HFFc6 (cell line): ENCODE measurements at places on chromosomes 16 and 17.
A peak's percentile ranks its signal among the peaks of the same experiment; 100 is the strongest.

DNA sequence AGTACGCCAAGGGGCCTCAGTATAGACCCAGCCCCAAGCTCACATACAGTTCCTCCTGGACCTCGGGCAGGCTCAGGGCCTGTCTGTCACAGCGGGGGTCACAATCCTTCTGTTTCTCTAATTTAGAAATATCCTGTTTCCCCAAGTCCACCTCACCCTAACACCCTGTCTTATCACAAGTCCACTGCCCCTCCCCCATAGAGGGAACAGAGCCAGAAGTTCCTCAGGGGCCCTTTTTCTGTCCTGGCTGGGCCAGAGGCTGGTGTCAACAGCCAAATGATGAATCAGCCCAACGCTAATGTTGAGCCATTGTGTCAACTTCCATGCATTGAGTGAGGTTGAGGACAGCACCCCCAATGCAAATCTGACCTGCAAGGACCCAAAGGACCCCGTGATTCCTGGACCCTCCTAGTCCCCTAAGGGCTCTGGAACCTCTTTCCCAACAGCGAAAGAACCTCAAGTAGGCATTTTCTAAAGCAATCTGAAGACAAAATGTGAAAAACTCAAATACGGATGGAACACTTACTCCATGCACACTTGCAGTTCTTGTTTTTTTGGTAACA, 58.6 kb downstream of the PECAM1 start:
- DNase-seq, result no peak

DNA sequence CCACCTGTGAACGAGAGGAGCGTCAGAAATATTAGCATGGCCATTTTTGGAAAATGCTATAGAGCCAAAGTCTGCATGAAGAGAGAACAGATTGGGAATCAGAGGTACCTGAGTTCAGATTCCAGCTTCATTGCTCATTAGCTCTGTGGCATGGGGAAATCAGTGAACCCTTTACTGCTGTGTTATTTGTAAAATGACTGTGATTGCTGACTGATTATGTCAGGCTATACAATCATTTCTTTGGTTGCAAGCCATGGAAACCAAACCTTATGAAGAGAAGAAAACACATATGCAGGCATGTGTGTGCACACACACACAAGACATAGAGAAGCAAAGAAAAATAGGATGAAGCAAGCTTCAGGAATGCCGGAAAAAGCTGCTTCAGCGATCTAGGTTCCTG, 101.4 kb upstream of the HSBP1 start:
- DNase-seq, result peak; percentile 7

DNA sequence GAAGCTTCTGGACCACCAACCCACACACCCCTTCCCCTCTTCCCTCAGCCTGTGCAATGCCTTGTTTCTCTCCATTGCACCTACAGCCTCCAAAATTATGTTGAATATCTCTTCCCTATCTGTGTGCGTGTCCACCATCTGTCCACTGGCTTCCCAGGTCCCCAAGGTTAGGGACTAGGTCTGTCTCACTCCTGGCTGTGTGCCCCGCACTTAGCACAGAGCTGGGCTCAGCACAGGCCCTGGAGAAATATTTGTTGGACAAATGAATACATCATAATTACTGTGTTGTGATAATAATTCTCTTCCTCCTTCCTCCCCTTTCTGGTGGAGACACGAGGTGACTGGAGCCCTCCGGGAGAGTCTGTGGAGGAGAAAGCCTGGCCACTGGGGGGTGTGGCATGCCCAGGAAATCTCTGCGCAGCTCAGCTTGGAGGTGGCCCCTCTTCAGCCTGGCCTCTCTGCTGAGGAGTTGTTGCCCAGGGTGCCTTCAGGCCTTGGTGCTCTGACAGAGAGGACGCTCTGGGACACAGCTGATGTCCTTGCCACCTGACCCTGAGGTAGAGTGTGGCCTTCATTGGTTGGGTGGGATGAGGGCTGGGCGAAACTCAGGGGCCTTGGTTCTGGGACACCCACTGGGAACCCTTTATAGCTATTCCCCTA, 3.3 kb upstream of the BRD7 start:
- DNase-seq, result no peak

DNA sequence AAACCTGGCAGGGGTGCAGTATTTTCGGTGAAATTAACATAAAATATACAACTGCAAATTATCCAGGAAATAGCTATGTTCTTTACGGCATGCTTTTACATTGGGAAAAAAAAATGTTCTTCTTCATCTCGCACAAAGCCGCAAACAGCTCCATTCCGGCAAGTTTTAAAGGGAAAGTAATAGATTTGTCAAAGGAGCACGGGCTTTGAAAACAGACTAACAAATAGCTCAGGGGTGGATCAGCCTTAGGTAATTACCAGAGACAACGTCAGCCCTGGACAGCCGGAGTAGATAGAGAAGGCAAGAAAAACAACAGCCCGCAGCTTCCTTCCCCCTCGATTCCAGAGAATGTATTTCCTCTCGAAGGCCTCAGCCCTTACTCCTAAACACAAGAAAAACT, 222.5 kb downstream of the C16orf78 start:
- no peak for DNase-seq

GRCh38 chr17:80725517-80725916, 180.9 kb downstream of the RPTOR start:
- no peak for DNase-seq

DNA sequence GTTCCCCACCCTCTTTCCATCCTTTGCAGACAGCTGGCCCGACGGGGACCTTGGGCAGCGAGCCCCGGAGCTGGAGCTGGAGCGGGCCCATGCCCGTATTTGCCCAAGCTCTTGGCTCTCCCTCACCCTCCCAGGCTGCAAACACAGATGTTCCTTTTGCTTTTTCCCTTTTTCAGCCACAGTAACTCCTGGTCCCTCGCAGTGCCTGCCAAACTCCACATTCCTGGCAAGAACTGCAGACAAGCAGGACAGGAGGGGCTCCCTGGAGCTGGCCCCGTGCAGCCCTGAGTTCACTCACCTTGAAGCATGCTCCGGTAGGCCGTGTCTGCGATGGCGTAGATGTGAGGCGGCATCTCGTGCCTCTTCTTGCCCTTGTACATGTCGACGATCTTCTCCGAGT, 33.9 kb downstream of the MYH11 start:
- no peak for DNase-seq

GRCh38 chr16:86669937-86670749, 91.8 kb downstream of the FOXL1 start:
- DNase-seq, result no peak

GRCh38 chr16:977081-977701, 4.4 kb upstream of the SOX8 start:
- DNase-seq, result no peak

DNA sequence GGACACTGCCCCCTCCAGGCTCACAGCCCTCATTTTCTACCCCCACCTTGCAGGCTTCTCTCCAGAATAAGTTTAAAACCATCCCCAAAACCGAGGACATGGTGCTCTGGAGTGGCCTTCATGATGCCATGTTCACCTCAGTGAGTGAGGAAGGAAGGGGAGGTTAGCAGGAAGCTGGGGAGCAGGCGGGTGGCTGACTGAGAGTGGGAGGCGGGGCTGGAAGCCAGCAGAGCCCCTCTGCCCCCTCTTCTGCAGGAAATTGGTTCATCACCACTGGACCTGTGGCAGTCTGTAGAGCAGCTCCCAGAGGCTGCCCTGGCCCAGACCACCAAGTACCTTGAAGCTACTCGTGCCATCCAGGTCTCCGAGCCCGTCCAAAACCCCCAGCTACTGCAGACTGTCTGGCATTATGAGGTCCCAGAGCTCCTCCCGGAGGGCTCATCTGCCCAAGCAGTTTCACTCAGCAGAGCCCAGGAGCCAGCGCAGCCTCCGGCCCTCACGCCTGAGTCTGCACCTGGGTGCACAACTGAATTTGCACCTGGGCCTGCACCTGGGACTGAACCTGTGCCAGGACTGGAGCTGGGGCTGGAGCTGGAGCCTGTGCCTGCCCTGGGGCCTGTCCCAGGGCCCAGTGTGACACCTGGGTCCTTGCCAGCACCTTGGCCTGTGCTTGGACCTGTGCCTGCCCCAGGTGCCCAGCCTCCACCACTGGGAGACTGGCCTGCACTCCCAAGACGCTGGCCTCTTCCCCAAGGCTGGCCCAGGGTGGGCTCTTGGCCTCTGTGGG, 19.0 kb downstream of the C16orf96 start:
- DNase-seq, result no peak

DNA sequence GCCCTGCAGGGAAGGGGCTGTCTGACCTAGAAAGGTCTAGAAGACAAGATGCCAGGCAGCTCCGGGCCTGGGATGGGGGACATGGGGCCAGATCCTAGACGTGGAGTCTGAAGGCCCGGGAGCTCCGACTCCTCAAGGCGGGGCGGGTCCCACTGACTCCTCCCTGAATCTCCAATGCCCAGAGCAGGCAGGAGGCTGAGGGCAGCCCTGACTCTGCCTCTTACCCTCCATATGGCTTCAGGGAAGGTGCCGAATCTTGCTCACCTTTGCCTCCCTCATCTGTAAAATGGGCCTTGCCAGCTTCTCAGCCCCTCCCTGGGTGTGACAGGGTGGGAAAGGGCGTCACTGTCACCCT, 14.8 kb downstream of the VASN start:
- DNase-seq, result peak; percentile 55

- DNase-seq, result peak; percentile 81
These were observed 49.3 kb upstream of the WSB1 start for GRCh38 chr17:27244491-27245223.

DNA sequence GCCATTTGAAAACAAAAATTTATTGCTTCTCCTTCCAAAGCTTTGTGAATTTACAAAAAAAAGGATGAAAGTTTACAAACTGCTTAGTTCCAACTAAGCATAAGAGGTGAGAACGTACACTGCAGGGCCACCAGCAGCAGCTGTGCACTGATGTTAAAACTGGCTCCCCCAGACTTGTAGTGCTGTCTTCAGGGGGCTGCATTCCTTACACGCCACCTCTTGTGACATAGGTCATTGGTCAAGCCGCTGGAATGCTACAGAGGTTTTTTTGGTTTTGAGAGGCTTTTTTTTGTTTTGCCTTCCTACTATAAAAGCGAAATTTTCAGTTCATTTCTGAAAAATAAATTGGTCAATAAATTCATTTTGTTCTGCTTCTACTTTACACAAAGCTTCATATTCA, 6.9 kb downstream of the IFT20 start:
- DNase-seq, result no peak

DNA sequence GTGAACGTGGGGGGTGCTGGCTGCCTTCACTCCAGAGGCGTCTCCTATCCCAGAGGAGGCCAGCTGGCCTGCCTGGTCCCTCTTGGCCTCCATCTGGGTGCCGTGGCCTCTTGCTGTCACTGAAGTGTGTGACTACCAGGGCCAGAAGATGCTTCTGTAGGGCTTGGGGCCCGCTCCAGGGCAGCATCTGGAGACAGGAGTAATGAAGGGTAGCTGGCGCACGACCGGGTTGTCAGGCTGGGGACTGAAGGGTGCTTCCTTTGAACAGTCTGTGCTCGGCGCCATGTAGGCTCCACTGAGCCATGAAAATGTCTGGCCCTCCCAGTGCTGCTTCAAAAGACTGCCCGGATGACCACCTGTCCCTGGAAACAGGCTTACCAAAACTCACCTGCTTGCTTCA, 31.3 kb downstream of the ASIC2 start:
- DNase-seq, result no peak

GRCh38 chr16:17515421-17516210, 44.9 kb upstream of the XYLT1 start:
- peak; percentile 82 for DNase-seq

DNA sequence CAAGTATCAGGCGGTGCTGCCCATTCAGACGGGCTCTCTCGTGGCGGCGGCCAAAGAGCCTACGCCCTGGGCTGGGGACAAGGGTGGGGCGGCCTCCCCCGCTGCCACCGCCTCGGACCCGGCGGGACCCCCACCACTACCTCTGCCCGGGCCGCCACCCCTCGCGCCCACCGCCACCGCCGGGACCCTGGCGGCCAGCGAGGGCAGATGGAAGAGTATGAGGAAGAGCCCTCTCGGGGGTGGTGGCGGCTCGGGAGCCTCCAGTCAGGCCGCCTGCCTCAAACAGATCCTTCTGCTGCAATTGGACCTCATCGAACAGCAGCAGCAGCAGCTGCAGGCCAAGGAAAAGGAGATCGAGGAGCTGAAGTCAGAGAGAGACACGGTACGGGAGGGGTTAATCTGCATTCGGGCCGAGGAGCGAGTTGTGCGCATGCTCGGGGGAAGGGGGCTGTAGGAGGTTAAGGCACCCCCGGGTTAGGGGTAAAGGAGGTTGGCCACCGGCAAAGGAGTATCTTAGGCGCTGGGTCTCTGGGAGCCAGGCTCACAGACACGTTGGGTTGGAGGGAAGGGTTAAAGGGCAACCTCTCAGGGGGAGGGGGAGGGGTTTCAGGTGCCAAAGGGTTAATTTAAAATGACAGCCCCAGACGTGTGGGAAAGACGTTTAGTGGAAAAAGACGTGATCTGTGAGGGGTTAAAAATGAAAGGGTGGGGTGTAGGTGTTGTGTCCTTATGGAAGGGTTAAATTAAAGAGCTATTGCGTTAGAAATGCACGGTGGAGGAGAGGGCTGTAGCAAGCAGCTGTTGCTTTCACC, 1.4 kb downstream of the MSL1 start:
- no peak for DNase-seq

GRCh38 chr16:29842732-29843346, 20.2 kb downstream of the CDIPT start:
- no peak for DNase-seq

GRCh38 chr16:19095654-19096053, 18.1 kb upstream of the ITPRIPL2 start:
- DNase-seq, result no peak

- no peak for DNase-seq
These were observed 3.7 kb downstream of the CDH1 start for GRCh38 chr16:68740628-68741346.

DNA sequence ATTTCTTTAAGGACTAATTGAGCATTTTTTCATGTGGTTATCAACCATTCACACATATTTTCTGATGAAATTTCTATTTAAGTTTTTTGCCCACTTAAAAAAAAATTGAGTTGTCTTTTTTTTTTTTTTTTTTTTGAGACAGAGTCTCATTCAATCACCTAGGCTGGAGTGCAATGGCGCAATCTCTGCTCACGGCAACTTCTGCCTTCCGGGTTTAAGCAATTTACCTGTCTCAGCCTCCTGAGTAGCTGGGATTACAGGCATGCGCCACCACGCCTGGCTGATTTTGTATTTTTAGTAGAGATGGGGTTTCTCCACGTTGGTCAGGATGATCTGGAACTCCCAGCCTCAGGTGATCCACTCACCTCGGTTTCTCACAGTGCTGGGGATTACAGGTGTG, 34.3 kb downstream of the RAB11FIP3 start:
- DNase-seq, result no peak

- no peak for DNase-seq
These were observed 288.7 kb downstream of the SEC14L1 start for GRCh38 chr17:77429369-77429968.

DNA sequence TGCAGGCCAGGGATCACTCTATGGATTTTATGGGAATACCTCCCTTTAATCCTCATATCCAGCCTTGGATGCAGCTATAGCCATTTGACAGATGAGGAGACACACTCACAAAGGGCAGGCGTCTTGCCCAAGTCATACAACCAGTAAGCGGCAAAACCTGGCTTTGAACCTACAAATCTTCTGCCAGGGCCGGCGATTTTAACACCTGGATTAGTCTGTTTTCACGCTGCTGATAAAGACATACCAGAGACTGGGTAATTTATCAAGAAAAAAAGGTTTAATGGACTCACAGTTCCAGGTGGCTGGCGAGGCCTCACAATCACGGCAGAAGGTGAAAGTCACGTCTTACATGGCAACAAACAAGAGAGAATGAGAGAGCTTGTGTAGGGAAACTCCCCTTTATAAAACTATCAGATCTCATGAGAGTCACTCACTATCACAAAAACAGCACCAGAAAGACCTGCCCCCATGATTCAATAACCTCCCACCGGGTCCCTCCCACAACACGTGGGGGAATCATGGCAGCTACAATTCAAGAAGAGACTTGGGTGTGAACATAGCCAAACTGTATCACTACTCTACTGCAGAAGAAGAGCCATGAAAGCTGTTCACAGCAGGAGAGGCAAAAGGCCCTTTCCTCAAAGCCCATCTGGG, 67.5 kb downstream of the XYLT1 start:
- DNase-seq, result no peak
